ENCODE measurements at places on chromosomes 13 and 19.

DNA sequence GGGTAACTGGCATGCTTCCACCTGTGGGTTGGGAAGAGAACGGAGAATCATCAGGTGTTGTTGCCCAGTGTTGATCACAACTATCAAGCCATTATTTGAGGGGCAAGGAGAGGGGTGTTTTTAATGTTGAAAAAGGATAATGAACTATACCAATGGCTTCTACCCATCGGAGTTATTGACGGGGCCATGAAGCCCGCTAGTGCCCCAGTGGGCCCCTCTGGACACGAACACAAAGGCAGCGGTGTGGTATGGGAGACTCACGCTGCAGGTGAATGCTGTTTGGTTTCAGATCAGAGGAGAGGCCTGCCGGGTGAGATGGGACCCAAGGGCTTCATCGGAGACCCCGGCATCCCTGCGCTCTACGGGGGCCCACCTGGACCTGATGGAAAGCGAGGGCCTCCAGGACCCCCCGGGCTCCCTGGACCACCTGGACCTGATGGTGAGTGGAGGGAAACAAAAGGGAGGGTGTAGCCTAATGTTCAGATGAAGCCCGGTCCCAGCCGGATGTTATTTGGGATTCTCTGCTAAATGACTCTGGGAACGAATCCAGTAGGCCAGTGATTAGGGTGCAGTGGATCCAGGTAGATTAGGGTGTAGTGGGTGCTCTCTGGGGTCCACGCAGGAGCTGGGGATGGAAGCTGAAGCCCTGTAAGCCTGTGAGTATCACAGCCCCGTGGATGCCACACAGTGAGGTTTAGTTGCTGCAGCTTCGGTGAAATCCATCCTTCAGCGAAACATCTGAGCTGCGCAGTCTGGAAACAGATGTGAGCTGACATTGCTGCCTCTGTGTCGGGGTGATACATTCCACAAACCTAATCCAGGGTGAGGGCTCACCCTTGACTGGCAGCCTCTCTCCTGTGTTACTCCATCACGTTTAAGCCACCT is 111.3 kb downstream of the RAB20 start:
- no peak for DNase-seq

GRCh38 chr19:18167975-18168645 is 5.5 kb upstream of the IFI30 start:
- peak; percentile 32 for DNase-seq

GRCh38 chr19:16938211-16938610 is 49.4 kb downstream of the F2RL3 start:
- DNase-seq: no peak

GRCh38 chr13:42803563-42804204 is 22.3 kb downstream of the FAM216B start:
- DNase-seq: no peak

- DNase-seq: peak; percentile 75
Measured at GRCh38 chr19:1064661-1065605, 2.0 kb upstream of the ARHGAP45 start.

GRCh38 chr13:66864627-66865026 is 365.5 kb downstream of the PCDH9 start:
- DNase-seq: no peak

GRCh38 chr13:102317593-102317992 is 84.3 kb downstream of the FGF14 start:
- no peak for DNase-seq

DNA sequence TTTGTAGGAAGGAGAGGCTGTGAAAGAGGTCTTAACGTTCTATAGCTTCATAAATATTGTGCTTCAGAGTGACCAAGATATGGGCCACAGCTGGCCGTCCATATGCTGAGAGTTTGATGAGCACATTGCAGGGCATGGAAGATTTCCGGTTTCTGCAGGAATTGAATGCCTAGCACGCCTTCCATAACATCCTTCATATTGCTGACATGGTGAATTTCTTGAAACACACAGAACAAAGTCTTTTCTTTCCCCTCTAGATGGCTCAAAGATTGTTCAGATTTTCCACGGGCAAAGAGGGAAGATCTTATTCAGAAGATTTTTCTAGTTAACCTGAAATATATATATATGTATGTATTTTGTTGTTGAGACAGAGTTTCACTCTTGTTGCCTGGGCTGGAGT is 42.4 kb downstream of the ADGRE2 start:
- DNase-seq: no peak

DNA sequence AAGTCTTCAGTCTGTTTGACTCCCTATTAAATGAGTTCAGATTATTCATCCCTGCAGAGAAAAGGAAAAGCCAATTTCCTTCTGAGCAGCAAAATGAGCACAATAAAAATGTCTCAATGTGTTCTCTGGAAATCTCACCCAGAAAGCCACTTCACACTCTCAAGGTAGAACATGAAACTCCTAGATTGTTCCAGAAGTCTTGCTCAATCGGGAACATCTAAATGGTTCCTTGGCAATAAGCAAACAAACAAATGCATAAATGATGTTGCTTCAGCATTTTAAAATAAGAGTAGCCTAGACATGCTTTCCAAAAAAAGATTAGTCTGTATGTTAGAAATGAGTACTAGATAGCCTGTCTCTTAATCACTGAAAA is 59.7 kb upstream of the TNFRSF19 start:
- no peak for DNase-seq

- no peak for DNase-seq
Measured at GRCh38 chr13:107450931-107451330, 764.4 kb downstream of the LIG4 start.

DNA sequence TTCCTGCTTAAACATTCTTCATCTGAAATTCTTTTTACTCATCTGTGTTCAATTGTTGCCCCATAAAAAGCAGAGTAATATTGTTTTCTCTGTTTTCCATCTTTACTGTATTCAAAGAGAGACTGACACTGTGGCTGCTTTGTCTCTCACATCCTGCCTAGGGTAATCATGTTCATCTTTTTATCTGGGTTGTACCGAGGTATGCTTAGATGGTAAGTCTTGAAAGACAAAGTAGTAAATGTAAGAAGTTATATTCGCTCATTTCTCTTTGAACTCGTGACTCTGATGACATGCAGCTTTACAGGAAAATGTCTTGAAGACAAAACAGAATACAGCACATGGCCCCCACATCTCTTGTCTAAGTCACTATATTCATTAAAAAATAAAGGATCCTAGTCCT is 20.0 kb upstream of the CYSLTR2 start:
- no peak for DNase-seq

DNA sequence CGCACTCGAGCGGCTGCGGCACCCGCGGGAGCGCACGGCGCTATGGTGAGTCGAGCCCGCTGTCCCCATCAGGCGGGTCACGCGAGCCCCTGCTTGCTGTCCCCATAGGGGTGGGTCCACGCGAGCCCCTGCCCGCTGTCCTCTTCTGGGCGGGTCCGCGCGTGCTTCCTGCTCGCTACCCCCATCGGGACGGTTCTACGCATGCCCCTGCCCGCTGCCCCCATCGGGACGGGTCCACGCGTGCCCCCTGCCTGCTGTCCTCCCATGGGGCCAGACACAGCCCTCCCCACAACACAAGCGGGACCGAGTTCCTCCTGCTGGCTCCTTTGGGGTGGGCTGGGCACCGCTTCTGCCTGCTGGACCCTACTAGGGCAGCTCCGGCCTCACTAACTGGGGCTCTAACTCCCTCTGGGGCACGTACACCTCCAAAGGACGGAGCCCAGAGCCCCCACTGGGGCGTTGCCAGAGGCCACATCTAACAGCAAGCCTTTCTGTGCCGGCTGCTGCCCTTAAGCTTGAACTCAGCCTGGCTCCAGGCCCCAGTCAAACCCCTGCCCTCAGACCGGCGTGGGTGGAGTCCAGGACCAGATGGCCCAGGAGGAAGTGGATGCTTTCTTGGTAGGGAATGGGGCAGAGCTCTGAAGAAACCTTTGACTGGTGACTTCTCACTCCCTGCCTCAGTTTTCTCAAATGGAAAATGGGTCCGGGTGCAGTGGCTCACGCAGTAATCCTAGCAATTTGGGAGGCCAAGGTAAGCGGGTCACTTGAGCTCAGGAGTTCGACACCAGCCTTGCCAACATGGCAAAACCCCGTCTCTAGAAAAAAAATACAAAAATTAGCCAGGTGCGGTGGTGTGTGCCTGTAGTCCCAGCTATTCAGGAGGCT is 722 bp downstream of the COLGALT1 start:
- peak; percentile 40 for DNase-seq
